ENCODE measurements at places on chromosomes 13 and 19.
A peak's percentile ranks its signal among the peaks of the same experiment; 100 is the strongest.

DNA sequence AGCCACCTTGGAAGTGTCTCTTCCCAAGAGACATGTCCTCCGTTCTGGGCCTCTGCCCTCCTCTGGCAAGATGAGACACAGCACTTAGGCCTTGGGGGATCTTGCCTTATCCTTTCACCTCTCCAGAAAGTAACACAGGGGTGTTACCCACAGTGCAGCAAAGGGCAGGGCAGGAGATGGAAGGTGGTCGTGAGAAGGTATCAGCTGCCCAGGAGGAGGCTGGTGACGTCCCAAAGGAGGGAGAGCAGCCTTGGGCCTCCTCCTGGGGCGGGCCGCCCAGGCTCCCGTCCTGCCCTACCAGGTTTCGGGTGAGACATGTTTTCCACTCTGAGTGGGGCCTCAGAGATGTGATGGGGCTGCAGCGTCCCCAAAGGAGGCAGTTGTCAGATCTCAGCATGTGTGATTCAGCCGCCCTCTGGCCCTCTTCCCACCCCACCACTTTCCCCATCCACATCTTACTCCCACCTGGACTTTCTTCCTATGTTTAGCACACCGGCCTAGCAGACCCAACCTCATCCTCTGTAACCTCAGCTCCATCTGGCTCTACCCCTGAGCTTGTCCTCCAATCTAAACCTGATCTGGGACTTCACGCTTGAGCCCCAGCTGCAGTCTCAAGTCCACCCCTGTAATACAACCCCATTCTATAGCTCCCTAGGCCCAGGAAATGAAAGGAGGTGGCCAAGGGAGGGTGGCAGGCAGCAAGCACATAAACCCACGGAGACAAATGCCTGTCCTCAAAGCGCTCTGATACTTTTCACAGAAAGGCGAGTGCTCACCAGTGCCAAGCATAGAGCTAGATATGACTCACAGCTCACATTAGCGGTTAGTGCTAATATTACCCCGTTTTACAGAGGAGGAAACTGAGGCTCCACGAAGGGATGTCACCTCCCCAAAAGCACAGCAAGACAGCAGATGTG, 9.3 kb downstream of the POU2F2 start:
- DNase-seq = no peak

GRCh38 chr13:47008318-47008717, 111.5 kb upstream of the HTR2A start:
- DNase-seq = no peak

GRCh38 chr19:47081095-47081494, 32.5 kb downstream of the ZC3H4 start:
- no peak for DNase-seq

- peak; percentile 58 for DNase-seq
Observed at GRCh38 chr19:45451131-45451849, 16.5 kb upstream of the FOSB start.

DNA sequence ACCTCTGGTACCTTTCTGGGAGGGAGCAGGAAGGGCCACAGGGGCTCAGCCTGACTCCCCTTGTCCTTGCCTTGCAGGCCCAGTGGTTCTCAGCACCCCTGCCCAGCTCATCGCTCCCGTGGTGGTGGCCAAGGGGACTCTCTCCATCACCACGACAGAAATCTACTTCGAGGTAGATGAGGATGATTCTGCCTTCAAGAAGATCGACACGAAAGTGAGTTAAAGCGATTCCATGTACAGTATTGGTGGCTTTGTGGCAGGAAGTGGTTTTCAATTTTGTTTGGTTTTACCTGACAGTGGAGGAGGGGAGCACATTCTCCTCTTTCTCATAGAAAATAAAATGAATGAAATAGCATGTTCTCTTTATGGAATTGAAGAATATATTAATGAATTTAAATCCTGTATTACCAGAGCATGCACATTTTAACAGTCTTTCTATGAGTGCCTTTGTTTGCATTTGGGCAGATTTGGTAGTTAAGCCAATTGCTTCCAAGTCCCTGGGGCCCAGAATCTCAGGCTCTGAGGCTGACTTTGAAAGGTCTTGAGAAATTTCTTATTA, 4.1 kb downstream of the MAB21L1 start:
- peak; percentile 35 for DNase-seq

DNA sequence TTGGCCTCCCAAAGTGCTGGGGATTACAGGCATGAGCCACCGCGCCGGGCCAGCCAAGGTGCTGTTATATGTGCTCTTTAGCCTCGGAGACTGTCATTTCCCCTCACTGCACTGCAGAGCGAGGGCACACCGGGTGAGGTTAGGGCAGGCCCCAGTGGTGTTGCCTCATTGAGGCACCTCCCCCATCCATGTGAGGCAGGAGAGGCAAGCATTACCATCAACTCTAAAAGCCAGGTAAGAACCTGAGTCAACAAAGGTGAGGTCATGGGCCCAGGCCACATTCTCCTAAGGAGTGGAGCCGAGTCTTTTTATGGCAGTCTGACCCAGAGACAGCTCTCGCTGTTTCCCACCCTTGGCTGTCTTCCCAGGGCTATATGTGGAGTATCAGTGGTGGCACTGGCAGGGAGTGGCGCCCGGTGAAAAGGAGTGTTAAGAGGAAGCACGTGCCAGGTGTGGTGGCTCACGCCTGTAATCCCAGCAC, 10.9 kb downstream of the B3GNT8 start:
- no peak for DNase-seq

DNA sequence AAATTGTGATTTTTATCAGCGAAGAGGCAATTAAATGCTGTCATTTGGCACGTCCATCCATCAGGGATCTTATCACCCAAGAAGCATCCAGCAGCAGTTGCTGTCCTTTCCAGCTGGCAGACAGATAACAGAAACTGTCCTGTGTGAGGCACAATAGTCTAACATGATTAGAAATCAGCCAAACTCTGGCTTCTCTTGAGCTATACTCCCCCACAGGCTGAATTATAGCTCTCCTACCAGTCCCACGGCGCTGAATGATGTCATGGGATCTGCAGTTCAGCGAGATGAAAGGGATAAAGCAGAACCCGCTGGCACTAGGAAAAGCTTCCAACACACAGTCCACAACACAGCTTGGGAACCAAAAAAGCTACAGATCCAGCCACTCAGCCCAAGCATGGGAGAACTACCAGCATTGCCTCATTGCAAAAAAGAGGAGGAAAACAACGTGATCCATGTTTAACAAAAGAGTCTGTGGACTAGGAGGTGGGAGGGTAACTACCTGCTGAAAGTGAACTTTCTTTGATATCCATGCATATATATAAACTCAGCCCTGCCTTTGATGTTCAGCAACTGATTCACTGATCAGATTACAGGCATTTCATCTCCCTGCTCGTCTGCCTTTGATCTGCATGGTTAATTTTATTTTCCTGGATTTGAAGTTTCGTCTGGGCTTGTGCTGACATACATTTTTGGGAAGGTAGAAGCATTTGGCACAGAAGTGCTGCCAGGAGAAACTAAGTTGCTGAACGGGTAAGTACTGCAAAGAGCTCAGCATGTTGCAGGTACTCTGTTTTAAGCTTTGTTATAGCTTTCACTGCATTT, at the start of gene TNFRSF19:
Gene TNFRSF19, plus strand, starts transcription at position 314 of the 822 bp plus-strand sequence. CDS start 19,772 bp downstream, outside the sequence.
- peak; percentile 75 for DNase-seq

DNA sequence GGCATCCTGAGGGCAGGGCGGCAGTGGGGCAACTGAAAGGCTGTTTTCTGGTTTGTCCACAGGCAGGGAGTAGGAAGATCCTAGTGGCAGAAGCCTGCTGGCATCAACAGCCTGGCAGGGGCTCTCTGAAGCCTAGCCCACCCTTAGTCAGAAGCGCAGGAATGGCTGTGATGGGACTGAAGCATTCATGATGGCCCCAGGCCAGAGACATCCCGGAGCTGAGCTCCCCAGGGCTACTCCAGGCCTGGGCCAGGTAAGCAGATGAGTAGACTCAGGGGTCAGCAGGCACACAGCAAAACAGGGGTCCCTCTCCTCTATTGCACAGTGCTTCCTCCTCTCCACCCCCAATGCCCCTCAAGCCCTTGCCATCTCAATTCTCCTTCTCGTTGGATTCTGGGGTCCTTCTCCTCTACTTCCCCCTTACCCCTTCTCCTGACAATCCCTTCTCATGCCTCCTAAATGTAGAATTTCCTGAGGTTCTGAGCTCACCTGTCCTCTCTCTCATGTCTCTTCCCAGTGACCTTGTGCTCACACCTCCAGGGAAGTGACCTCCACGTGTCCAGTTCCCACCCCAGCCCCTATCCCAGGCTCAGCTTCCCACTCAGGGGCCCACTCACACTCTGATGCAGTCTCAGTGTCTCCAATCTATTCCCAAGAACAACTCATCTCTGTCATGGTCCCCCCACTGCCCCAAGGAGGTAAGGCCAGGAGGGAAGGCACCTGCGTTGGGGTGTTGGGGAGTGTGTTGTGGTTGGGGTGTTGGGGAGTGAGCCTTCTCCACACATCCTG, 158.7 kb upstream of the ZNF507 start:
- no peak for DNase-seq

DNA sequence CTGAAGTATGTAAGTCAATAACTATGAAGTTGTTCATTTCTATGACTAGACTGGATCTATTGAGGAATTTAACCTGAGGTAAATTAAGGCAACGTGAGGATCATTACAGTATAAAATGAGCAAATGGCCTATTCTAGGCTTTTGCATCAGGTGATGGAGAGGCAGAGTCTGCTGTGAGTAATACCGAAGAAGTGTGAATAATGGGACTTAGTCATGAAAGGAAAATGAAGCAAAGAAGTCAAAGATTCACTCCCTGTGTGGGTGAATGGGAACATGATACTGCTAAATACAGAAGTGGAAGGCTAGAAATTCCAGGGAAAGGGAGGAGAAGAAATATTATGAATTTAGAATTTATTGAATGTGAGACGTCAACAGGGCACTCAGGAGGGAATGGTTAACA, 774.1 kb downstream of the LIG4 start:
- DNase-seq = peak; percentile 22

DNA sequence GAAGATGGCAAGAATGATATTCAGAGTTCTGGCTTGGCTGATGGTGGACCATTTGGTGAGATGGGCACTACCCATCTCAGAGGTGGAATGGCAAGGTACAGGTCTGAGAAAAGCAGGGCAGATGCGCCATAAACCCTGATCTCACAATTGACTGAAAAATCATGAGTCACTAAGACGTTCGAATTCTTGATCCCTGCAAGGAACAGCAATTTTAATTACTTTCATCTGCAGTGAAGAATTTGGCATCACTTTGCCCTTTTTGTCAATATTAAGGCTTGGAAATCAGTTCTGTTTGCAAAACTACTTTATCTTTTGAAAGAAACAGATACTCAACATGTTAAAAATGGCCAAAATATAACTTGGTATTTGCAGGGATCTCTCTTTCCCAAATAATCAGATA, 38.1 kb downstream of the HTR2A start:
- no peak for DNase-seq

GRCh38 chr19:18865973-18866799, 29.8 kb downstream of the CERS1 start:
- peak; percentile 50 for DNase-seq

DNA sequence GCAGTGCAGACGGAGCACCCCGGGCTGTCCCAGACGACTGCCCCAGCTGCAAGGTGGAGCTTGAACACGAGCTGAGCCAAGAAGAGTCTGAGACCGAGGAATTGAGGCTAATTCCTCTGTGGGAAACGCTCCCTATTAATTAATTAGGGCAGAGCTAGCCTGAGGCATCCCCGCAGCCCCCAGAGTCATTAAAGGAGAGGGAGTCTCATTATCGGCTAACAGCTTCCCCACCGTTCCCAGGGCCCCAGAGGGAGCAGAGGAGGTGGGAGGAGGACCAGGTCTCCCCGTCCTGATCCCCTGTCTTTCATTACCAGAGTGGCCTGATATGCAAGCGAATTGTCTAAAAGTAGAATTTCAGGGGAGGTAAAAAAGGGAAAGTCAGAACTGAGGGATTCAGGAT, 13.1 kb upstream of the SLC1A6 start:
- DNase-seq = no peak

DNA sequence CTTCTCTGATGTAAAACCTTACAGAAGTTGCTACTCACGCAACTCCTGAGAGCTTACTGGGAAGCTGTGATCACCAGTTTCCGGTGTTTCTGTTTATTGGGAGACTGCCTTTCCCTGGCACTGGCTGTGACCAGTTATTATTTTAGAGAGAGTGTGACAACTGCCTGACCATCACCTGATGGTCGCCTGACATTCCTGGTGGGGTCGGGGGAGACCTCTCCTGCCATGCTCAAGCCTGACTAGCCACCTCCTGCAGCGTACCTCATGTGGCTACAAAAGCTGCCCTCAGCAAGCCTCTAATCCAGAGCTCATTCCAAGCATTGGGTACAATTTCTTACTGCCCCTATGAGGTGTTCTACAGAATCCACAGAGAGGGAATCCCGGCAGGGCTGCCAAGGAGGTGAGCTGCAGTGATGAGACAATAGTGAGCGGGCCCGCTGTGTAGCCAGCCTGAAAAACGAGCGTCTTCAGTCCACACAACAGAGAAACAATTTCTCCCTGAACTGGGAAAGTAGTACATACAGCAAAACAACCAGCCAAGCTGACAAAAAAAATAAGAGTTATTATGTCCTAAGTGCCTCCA, 28.7 kb downstream of the GJA3 start:
- no peak for DNase-seq

- peak; percentile 77 for DNase-seq
Observed at GRCh38 chr13:52414963-52415362, 9.0 kb upstream of the THSD1 start.

DNA sequence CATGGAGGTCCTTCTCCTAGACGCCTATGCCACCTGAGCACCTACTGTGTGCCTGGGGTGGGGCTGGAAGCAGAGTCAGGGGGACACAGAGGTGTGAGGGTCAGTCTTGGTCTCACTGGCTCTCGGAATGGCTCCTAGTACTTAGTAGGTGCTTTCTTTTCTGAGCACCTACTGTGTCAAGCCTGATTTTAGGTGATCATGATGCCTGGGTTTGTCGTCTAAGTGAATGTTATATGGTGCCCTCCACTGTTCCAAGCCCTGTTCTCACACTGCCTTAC, 20.0 kb downstream of the MYH14 start:
- no peak for DNase-seq

DNA sequence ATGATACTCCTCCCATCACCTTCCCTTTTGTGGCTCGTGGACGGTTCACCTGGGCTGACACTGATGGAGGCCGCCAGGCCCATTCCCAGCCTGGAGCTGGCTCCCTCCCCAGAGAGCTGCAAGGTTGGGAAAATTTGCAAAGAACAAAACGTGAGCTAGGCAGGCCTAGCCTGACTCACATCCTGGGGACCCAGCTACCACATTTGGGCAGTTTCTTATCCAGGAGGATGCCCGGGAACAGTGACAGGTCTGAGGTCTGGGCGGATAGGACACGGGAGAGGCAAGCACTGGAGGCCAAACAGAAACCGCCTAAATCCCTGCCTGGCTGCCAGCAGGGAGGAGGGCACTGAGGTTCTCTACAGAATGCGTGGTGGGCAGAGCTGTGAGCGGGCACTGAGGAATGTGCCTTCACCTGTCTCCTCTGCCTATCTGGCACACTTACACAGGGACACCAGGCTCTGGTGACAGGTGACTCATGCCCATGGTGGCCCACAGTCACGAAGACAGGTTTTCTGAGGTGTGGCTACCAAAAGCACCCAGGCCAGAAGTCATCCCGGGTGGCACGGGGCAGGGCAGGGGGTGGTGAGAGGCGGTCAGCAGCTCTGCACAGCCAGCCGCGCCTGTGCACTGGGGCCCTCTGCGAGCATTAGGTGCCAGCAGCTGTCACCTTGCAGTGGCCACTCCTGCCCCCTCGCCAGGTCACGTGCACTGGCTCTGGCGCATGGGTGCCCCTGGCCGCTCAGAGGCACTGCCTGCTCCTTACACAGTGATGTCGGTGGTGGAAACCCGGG, 23.2 kb downstream of the SH3GL1 start:
- no peak for DNase-seq

All from fibroblast of the aortic adventitia (primary cell).